NCI-H1092 (cell line): ENCODE measurements at places on chromosomes 3 and 15.

DNA sequence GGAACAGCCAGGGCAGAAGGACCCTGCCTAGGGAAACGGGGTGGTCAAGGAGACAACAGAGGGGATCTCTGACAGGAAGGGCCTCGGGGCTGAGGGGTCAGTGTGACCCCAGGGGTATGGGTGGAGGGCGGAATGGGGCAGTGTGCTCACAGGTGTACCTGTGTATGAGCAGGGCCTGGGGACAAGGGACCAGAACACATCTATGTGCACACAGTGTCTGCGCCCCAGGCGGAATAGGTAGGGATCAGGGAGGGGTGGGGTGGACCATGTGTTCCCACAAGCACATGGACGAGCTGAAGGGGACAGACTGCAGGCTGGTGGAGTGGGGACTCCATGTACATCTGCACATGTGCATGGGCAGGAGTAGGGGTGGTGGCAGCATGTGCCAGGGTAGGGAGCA lies 5.0 kb upstream of the TLR9 start:
- no peak for DNase-seq

DNA sequence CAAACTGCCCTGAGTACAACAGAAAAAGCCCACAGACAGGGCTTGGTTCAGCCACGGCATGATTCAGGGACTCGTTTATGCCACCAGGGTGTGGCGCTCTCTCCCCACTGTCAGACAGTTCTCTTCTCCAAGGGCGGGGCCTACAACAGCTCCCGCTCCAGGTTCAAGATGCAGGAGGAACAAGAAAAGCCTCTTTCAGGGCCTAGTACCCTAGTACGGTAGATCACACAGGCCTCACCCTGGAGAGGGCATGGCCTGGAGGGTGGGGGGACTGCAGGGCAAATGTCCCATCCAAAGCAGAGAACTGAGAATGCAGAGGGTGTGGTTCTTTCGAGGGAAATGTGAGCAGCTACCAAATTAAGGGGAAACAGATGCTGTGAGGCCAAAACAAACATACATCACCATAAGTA lies 12.0 kb downstream of the MESD start:
- peak; percentile 20 for DNase-seq

GRCh38 chr3:15955968-15956367 lies 158.2 kb upstream of the ANKRD28 start:
- no peak for DNase-seq

DNA sequence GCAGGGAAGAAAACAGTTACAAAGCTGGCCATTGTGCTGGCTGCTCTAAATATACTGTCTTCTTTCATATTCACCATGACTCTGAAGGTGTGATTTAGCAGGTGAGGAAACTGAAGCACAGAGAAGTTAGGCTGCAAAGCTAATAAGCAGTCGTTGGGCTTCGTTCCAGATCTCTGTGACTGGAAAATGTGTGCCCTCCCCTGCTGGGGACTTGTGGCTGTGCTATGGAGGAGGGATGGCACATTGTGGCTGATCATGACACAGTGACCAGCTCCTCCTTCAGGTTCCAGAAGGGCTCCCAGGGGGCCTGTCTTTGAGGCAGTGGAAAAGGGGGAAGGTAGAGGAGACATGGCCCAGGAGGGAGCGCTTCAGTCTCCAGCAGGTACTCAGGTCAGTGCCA lies 19.2 kb downstream of the PXK start:
- DNase-seq, result no peak

- DNase-seq, result no peak
These were observed 49.3 kb downstream of the CEP152 start for GRCh38 chr15:48761393-48762158.

GRCh38 chr3:146221276-146221675 lies 29.6 kb downstream of the PLSCR4 start:
- DNase-seq, result no peak

DNA sequence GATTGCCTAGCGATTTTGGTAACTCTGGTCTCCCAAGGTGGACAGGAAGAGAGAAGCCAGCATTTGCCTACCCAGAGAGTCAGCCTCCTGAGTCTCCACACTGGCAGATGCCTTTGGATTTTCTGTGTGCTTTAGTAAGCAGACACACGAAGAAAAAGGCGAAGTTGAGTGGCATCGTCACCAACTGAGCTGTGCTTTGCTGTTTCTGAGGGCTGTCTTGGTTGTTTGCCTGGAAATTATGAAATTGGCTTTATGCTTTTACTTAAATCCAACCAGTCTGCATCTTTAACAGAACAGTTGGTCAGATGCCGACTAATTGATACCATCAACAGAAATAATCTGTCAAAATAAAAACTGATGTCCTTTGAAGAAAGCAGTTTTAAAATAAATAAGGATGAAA lies 56.0 kb downstream of the CACNA2D3 start:
- no peak for DNase-seq

DNA sequence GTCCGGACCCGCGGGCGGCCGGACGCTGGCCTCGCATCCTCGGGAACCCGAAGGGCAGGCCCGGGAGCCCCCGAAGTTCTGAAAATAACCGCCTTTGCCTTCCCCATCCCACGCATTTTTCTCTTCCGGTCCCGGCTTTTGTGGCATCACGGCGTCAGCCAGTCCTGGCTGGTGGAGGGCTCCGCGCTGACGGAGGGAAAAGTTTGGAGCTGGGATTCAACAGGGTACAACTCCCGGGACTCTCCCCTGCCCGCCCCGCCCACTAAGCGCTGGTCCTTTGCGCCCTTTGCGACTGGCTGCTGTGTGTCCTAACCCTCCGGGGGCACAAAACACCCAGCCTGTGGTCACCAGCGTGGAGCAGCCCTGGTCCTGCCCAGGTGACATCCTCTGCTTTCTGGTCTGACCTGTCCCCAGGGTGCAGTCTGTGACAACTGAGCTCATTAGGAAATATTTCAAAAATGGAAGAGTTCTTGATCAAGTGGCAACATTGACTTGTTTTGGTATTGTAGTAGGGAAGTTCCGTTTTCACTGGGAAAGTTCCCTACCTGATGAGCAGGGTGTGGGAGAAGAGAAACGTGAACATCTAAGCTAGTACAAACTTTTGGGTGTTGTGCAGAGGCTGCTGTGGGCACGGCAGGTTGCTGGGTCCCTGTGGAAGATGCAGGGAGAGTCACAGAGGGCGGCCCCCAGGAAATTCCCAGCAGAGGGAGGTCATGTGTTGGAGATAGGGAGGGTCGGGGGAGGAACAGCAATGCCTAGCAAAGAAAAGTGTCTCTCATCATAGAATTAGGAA lies 775 bp downstream of the ARNT2 start:
- DNase-seq, result peak; percentile 4

GRCh38 chr3:164459521-164460151 lies 618.7 kb downstream of the SI start:
- DNase-seq, result no peak

DNA sequence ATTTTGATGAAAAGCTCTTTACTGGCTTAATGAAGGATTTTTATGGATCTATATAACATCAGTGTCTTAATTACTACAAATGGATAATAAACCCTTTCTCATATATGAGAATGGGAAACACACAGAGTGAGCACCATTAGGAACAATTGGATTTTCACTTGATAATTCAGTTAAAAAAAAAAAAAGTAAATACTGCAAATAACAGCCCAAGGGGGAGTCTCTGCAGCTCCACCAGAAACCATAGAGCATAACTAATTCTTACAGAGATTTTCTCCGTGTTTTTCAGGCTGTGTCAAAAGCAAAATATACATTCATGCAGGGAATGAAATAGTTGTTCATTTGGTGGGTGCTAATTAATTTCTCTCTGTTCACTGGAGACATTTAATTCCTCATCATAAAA lies 125.3 kb downstream of the EBLN2 start:
- no peak for DNase-seq

DNA sequence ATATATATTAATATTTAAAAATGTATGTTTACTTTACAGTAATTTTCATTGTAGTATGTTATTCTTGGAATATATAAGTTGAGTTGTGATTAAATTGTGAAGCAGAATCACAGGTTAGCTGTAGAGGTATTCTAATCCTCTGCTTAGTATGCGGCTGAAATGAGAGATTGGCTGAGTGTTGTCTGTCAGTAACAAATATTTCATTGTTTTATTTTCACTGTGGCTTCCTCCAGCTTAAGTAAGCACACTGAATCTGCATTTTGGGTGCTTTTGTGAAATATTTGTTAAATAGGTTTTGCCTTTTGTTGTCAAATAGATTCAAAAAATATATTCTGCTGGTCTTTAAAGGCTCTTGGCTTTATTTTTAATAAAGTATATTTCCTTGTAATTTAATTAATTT lies 357.5 kb downstream of the CADM2 start:
- no peak for DNase-seq

DNA sequence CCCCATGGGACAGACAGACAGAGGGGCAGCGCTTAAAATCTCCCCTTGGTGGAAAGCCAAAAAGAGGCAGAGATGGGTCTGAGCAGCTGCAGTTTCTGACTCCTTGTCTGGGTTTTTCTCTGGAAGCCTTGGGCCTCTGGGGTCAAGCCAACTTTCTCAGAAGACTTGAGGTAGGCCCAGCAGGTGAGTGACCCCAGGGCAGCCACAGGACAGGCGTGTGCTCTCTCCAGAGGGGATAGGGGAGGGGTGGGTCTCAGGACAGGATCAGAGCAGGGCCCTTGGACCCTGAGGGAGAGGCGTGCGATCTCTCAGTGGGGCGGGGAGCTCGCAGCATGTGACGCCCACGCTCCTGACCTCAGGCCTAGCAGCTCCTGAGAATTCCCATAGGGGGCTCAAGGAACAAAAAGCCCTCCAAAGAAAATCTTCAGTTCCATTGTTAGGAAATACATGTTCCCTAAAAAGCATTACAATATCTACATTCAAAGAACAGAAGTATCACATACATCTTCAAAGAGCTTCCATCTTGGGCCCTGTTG lies 34.6 kb upstream of the DUSP7 start:
- no peak for DNase-seq

DNA sequence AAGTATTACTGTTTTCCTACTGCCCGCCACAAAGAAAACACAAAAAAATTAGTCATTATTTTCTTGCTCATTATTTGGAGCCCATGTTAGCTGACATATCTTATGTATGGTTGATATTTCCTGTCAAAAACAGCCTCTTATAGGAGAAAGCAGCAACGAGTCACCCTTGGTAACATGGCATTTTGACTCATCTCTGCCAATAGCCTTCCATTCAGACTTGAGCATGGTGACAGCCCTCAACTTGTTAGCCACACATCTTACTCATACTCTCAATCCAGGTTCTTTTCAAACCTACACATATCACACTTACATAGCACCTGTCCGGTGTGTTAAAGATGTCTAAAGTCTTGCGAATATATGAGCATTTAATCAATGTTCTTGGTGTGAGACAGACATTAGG lies 109.4 kb upstream of the SAMMSON start:
- no peak for DNase-seq

DNA sequence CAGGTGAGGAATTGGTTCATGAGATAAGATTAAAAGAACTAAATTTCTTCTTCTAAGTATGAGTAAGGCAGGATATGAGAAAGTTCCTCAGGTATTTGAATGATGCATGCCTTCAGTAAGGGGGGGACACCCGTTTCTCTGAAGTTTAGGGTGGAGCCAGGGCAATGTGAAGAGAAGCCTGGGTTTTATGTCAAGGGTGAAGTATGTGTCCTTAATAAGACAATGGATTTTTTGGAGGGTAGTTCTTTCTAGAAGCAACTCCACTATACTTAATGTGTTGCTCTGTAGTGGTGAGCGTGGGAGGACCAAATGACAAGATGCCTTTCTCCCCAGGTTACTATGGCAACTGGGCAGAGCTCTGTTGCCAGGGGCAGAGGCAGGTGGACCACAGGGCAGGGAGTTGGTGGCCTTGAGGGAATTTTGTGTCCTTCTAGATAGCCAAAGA lies 44.0 kb downstream of the PHLDB2 start:
- no peak for DNase-seq

- no peak for DNase-seq
These were observed 7.5 kb downstream of the GOLIM4 start for GRCh38 chr3:168088106-168088720.

DNA sequence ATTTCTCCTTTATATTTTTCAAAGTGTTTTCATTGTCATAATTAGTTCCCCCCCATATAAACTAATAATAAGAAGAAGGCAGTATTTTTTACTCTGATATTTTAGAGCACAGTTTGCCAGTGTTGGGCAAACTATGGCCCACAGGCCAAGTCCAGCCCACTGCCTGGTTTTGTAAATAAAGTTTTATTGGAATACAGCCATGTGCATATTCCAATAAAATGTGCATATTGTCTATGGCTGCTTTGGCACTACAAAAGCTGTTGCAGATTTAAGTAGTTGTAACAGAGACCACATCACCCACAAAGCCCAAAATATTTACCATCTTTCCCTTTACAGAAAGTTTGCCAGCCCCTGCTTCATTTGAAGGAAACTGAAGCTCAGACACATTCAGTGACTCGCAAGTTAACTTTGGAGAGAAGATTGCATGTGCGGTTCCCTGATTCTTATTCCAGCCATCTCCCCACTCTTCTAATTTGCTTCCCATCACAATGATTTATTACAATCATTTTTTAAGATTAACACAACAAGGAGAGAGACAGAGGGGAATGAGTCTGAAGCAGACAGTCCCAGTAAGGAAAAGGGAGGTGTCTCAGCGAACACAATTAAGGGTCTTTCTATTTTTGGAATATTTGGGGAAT lies 48.9 kb downstream of the RFTN1 start:
- no peak for DNase-seq

GRCh38 chr3:17420668-17421067 lies 321.8 kb downstream of the TBC1D5 start:
- peak; percentile 7 for DNase-seq

GRCh38 chr15:86229306-86229705 lies 149.6 kb downstream of the AGBL1 start:
- no peak for DNase-seq

- DNase-seq, result no peak
These were observed 60.4 kb upstream of the TRPM1 start for GRCh38 chr15:31161951-31162350.

DNA sequence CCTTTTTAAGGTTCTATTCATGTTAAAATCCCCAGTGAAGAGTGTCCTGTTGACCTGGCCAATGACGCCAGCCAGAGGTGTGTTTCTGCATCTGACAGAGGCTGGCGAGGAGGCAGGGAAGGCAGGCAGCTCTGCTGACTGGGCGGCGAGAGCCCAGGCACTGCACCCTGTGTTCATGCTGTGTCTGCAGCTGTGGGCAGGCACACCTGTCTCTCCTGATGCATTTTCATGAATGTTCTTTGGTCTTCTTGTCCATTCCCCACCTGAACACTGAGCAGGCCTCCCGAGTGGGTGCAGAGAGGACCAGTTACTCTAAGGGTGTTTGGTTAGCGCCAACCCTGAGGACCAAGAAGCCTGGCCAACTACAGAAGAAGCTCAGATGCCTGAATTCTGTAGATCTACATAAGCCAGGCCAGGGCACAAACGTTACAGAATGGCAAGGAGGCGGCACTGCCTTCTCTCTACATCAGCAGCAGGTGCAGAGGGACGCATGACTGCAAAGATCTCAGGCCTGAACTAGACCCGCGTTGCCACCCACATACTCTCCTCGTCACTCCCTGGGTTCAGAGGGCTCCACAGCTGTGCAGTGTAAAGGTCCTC lies 233.7 kb downstream of the OCA2 start:
- DNase-seq, result no peak

DNA sequence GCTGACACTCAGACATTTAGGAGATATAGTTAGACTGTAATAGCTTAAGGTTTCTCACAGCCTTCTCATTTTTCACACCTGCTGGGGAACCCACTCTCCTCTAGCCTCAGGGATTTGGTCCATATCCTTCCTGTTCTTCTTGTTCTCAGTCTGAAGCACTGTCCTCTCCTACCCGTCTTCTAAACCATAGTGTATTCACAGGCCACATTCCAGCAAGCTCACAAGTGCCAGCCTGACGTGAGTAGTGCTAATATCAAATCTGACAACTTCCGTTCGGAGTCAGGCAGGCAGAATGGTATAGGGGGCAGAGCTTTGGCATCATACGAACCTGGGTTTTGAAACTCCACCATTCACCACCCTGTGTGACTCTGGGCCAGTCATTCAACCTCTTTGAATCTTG lies 6.9 kb upstream of the CA12 start:
- DNase-seq, result no peak
